ENCODE measurements at places on chromosomes 1 and 21. TPM values are rescaled to one million over a fixed set of nuclear protein-coding genes. Genes with fewer than 3 reads are reported as not detected.

The LAPTM5 gene
- total RNA-seq: 108 TPM

The BCL2L15 gene
- 34.3 TPM for total RNA-seq

The LRRC42 gene
- total RNA-seq: 23.8 TPM

The FCMR gene
- 16.7 TPM for total RNA-seq

The DEPDC1 gene
- 0.63 TPM for total RNA-seq

The RXFP4 gene
- not detected for total RNA-seq

The KRTAP19-3 gene
- total RNA-seq: not detected
